A673 (cell line): ENCODE measurements at places on chromosomes 16 and 17.
A peak's percentile ranks its signal among the peaks of the same experiment; 100 is the strongest.

DNA sequence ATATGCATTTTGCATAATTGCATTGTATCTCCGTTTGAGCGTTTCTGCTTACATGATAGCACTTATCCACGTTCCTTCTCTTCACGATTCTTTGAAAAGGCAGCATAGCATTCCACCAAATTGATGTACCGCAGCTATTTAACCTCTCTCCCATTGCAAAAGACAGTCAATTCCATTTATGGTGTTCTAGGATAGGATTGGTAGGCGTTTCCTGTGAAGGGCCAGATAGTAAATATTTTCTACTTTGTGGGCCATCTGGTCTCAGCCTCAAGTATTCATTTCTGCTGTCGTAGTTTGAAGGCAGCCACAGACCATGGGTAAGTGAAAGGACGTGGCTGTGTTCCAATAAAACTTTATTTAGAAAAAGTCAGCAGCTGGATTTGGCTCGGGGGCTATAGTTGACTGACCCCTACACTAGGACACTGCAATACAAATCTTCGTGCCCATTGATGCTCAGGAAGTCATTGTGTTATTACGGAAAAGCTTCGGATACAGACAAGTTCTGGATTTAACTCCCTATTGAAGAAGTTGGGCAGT is 10.1 kb downstream of the SNX29 start:
- no peak for DNase-seq

GRCh38 chr16:51592001-51592501 is 441.0 kb upstream of the SALL1 start:
- DNase-seq: no peak

DNA sequence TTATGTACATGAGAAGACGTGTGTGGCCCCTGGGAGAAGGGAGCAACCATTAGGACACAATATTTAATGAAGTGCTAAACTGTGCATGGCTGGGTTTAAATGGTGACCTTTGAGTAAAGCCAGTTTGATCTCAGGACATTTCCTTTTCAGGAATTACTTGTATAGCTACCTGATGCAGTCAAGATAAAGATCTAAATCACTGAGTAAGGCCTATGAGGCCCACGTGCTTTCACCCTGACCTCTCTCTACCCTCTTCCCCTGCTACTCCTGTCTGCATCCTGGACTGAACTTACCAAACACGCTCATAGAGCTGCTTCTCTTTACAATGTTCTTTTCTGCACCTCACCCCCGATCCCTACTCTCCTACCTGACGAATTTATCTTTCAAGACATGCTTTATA is 98.9 kb downstream of the GRIN2A start:
- no peak for DNase-seq

DNA sequence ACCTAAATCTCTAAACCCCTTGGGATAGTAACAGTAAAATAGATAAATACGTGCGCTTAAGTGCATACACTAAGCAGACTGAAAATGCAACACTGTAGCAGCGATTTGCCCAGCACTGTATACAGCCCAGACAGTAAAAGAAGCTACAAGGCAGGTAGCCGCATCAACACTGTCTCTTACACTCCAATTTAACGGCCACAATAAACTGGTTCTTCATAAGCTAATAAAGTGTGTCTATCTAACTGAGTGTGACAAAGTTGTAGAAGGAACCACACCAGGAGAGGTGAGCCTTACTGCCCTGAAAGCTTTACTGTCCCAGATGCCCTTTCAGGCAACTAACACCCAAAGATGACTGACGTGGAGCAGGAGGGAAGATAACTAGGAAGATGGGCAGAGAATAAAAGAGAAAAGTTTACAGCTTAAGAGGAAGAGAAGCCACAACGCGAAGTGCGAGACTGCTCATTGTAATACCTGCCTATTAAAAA is 847 bp downstream of the ZDHHC7 start:
- DNase-seq: no peak

- DNase-seq: no peak
Observed at GRCh38 chr16:17224350-17224749, 246.4 kb downstream of the XYLT1 start.

- peak; percentile 29 for DNase-seq
Observed at GRCh38 chr17:44084131-44084538, 13.6 kb downstream of the G6PC3 start.

DNA sequence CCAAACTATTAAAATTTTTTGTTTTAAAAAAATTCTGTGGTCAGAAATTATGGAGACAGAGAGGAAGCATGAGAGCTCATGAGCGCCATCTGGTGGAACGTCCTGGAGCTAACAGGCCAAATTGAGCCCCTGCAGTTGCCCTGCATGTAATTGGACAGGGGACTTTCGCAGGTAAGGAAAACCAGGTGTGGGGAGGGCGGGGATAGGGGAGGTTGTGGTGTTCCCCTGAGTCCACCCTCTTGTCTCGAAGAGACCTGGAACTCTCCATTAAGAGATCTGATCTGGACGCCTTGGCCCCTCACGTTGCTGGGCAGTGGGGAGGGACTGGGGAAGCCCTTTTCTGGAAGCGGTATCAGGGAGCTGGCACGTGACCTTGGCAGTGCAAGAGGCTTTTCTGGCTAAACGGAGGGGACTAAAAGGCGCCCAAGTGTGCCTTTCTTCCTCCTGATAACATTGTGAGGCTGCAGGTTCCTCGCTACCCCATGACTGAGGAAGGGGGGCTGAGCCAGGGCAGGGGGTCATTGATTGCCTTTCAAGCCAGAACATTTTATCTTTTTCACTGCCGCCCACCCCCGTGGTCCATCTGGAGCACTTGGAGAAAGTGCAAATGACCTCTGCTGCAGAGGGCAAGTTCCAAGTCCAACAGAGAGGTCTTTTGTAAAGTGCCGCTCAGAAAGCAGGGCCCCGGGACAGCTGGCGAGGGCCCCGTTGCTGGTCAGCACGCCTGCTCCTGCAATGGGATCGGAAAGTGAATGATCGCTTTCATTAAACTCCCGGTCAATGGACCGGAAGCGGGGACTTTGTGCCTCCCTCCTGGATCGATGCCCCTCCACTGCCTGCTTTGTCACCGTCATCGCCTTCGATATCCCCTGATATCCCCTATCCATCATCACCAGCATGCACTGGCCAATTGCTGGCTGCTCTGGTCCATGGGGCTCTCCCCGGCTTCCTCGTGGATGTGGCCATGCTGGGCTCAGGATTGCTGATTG is 18.4 kb downstream of the PDILT start:
- DNase-seq: peak; percentile 43

DNA sequence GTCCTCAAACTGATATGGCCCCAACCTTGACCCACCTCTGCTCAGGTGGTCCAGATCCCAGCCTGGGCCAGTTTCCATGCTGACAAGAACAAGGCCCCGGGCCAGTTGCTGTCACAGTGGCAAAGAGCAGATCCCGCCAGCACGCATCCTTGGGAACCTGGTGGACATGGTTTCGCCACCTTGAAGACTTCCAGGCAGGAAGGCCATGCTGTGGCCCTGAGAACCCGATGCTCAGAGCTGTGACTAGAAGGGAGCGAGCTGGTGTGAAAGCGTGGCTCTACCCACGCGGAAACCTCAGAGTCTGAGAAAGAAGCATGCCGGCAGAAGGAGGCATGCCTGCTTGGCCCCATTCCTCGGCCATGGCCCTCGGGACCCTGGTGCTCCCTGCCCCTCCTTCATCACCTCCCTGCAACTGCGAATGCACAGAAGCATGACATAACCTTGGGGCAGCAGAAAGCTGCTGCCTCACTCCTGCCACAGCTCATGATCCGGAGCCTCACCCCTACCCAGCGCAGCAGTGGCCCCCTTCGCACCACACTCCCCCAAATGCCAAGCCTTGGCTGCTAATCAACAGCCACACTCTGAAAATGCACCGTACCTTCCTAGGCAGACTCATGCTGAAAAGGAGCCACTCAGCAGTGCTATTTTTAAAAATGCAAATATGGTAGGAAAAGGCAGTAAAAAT is 33.2 kb downstream of the UBE2O start:
- no peak for DNase-seq

DNA sequence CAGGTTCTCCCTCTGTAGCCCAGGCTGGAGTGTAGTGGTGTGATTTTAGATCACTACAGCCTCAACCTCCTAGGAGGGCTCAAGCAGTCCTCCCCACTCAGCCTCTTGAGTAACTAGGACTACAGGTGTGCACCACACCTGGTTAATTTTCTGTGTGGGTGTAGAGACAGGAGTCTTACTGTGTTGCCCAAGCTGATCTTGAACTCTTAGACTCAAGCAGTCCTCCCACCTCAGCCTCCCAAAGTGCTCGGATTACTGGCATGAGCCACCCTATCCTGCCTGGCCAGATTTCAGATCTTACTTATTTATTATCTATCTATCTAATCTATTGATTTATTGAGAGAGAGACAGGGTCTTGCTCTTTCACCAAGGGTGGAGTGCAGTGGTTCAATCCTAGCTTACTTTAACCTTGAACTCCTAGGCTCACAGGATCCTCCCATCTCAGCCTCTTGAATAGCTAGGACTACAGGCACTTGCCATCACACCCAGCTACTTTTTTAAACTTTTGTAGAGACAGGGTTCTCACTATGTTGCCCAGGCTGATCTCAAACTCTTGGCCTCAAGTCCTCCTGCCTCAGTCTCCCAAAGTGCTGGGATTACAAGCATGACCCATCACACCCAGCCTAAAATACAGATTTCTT is 61.8 kb downstream of the TUBD1 start:
- DNase-seq: no peak
